Testis (tissue), 5 donors: ENCODE measurements at places on chromosomes 7 and 10. TPM values are rescaled to one million over a fixed set of nuclear protein-coding genes. Genes with fewer than 3 reads are reported as not detected.

GRCh38 chr7:99493823-99494222, 6.3 kb downstream of the ZNF394 start:
- H3K27ac ChIP-seq, result no peak overlapping the region
- peaks cover 4% of the 10 kb centered on the region for H3K36me3 ChIP-seq
- no peak overlapping the region for H3K4me3 ChIP-seq
- peaks cover 10% of the 10 kb centered on the region for H3K4me1 ChIP-seq
- no peaks in the 10 kb centered on the region for H3K27me3 ChIP-seq

GRCh38 chr10:79491143-79491835, 21.0 kb upstream of the EIF5AL1 start:
- peaks cover 9% of the 10 kb centered on the region for H3K4me1 ChIP-seq
- H3K4me3 ChIP-seq, result no peak overlapping the region
- no peaks in the 10 kb centered on the region for H3K36me3 ChIP-seq
- no peak for DNase-seq
- no peaks in the 10 kb centered on the region for H3K27me3 ChIP-seq

DNA sequence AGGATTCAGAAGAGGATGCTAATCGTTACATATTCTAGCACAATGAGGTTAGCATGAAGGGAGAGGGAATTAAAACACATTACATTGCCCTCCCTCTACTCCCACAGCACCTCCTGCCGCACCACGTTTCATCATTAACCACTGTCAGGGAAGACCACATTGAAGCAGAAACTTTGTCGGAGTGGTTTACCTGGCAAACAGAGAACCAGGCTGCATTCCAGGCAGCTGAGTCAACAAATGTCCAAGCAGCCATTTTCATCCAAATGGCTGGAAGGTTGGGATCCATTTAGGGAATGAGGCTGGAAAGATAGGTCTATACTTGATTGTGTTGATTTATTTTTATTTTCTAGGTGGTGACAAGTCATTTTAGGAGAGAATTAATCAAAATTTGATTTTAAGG, 273.6 kb downstream of the DYNC1I1 start:
- H3K36me3 ChIP-seq, result no peaks in the 10 kb centered on the region
- no peaks in the 10 kb centered on the region for H3K4me1 ChIP-seq
- no peaks in the 10 kb centered on the region for H3K27me3 ChIP-seq
- no peak for DNase-seq

GRCh38 chr10:12539350-12540164, 190.2 kb downstream of the CAMK1D start:
- no peaks in the 10 kb centered on the region for H3K27me3 ChIP-seq
- peak; percentile 32 for DNase-seq
- H3K27ac ChIP-seq, result peak overlapping the region; percentile 42

GRCh38 chr10:118957966-118958365, 71.5 kb upstream of the NANOS1 start:
- H3K4me1 ChIP-seq, result peaks cover 24% of the 10 kb centered on the region
- H3K36me3 ChIP-seq, result no peaks in the 10 kb centered on the region
- peak; percentile 10 for DNase-seq
- H3K4me3 ChIP-seq, result no peak overlapping the region

DNA sequence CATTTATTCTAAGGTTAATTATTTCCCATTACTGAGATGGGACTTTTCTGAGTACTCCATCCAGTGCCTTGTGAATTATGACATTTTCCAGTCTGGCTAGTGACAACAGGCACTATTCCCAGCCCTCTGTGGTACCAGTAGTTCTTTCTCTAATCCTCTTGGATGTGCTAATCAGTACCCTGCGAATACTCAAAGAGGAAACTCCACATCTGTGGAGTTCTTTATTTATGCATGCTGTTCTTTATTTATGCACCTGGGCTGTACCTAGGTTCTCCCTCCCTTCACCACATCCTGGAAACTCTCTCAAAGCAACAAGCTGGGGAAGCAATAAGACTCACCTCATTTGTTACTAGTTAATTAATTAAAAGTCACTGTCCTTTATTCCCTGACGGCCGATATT, 83.5 kb downstream of the TSPAN12 start:
- H3K27ac ChIP-seq, result no peak overlapping the region
- no peak for DNase-seq
- no peaks in the 10 kb centered on the region for H3K36me3 ChIP-seq
- no peak overlapping the region for H3K4me3 ChIP-seq
- no peaks in the 10 kb centered on the region for H3K27me3 ChIP-seq

DNA sequence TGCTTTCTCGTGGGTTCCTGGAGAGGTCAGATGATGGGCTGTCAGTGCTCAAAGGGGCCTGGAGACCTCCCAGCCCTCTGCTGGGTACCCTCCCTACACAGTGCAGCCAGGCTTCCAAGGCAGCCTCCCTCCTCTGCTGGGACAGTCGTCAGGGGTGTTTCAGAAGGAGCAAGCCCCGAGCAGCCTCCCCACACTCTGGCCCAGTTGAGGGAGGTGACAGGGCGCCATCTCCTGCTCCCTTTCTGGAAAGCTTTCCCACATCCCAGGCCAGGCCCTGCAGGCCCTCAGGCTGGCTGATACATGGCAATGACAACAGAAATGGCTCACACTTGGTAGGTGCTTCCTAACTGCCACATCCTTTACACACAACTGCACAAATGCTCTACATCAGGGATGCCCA, 32.1 kb downstream of the KCNMA1 start:
- H3K36me3 ChIP-seq, result no peaks in the 10 kb centered on the region
- H3K27ac ChIP-seq, result no peak overlapping the region
- H3K4me1 ChIP-seq, result no peaks in the 10 kb centered on the region
- DNase-seq, result no peak
- no peaks in the 10 kb centered on the region for H3K27me3 ChIP-seq

DNA sequence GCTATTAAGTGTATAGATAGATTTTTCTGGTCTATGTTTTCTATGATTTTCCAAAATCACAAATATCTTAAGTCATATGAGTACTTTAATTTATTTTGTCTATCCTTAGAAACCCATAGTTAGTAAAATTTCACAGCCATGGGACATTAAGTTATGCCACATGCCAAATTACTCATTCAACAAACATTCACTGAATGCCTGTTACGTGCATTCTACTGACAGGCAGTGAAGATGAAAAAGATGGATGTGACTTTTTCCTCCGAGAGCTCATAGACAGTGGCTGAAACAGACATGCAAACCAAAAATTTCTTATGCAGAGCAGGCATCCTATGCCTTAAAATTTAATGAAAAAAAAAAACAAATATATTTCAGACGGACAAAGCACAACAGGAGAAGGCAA, 84.9 kb downstream of the CHRM2 start:
- H3K36me3 ChIP-seq, result no peaks in the 10 kb centered on the region
- H3K4me1 ChIP-seq, result no peaks in the 10 kb centered on the region
- DNase-seq, result no peak
- no peak overlapping the region for H3K4me3 ChIP-seq

- no peaks in the 10 kb centered on the region for H3K4me1 ChIP-seq
- H3K4me3 ChIP-seq, result no peak overlapping the region
- no peak overlapping the region for H3K27ac ChIP-seq
- no peaks in the 10 kb centered on the region for H3K27me3 ChIP-seq
Measured at GRCh38 chr10:121796342-121796741, 131.5 kb downstream of the ATE1 start.

DNA sequence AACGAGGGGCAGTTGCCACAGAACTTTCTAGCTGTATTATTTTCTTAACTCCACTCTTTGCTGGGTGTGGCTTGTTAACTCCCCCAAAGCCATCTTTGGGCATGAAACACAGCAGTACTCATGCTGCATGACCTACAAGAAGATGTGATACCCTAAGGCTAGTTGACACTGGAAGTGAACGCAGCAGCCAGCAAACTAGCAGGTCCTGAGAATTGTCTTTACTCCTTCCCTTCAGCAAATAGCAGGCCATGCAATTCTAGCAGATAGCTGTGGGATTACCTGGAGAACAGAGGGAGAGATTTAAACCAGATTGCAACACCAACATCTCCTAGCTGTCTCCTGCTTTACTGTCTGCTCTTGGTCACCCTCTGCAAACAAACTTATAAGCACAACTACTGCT, 688.0 kb upstream of the ZWINT start:
- H3K4me1 ChIP-seq, result no peaks in the 10 kb centered on the region
- no peaks in the 10 kb centered on the region for H3K27me3 ChIP-seq
- H3K4me3 ChIP-seq, result no peak overlapping the region
- H3K36me3 ChIP-seq, result no peaks in the 10 kb centered on the region
- H3K27ac ChIP-seq, result no peak overlapping the region

DNA sequence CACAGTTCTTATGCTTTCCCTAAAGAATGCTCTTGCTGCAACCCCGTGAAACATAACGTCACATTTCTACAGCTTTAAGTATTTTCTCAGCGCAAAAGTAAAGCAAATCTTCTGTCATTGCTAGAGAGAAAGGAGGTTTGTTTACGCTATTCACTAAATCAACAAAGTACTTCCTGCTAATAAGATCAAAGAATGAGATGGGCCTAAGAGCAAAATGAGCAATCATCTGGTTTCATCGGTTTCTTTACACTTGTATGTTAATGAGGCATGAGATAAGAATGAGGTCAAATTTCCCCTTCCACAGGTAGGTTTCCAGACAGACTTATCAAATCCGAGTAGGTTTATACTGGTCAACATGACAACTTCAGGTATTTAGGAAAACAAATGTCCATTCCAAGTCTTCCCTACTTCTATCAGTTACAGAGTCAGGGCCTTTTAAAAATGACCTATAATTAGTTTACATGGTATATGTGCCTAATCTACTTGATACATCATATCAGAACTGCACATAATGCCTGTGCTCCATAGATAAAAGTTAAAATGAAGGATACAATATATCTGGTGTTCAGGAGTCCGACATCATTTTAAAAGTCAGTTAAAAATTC, 8.4 kb downstream of the USP6NL start:
- H3K27me3 ChIP-seq, result no peaks in the 10 kb centered on the region
- no peak for DNase-seq
- H3K27ac ChIP-seq, result no peak overlapping the region
- H3K36me3 ChIP-seq, result no peaks in the 10 kb centered on the region
- H3K4me1 ChIP-seq, result peaks cover 3% of the 10 kb centered on the region

GRCh38 chr7:48107926-48108472, 18.9 kb downstream of the UPP1 start:
- DNase-seq, result no peak
- no peaks in the 10 kb centered on the region for H3K27me3 ChIP-seq
- no peak overlapping the region for H3K27ac ChIP-seq
- H3K4me1 ChIP-seq, result peaks cover 4% of the 10 kb centered on the region
- no peaks in the 10 kb centered on the region for H3K36me3 ChIP-seq

DNA sequence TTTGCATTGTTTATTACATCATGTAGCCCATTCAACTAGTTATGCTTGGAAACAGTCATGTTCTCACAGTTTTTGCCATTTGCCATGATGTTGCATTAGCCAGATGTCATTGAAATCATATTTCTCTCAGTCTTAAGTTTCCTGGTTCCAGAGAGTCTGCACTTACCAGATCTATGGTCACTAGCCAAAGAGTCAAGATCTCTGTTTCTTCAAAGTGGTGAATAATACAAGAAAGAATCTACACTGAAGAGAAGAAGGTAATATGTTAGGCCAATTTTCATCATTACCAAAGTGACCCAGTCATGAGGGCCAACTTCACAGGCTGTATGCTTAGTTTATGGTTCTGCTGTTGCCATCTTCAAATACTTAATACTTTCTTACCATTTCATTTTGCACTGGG, 89.0 kb upstream of the PHYHIPL start:
- no peak overlapping the region for H3K4me3 ChIP-seq
- no peaks in the 10 kb centered on the region for H3K36me3 ChIP-seq
- H3K27ac ChIP-seq, result no peak overlapping the region
- DNase-seq, result no peak

- H3K4me3 ChIP-seq, result peak overlapping the region; percentile 96
- H3K4me1 ChIP-seq, result peaks cover 6% of the 10 kb centered on the region
- peak overlapping the region; percentile 99 for H3K27ac ChIP-seq
- DNase-seq, result peak; percentile 99
Measured at GRCh38 chr10:50621968-50622705, 1.6 kb downstream of the SGMS1 start.

- H3K36me3 ChIP-seq, result no peaks in the 10 kb centered on the region
- H3K27ac ChIP-seq, result peak overlapping the region; percentile 62
- DNase-seq, result peak; percentile 87
- H3K4me1 ChIP-seq, result peaks cover 9% of the 10 kb centered on the region
Measured at GRCh38 chr10:61897671-61898434, 3.6 kb upstream of the ARID5B start.

DNA sequence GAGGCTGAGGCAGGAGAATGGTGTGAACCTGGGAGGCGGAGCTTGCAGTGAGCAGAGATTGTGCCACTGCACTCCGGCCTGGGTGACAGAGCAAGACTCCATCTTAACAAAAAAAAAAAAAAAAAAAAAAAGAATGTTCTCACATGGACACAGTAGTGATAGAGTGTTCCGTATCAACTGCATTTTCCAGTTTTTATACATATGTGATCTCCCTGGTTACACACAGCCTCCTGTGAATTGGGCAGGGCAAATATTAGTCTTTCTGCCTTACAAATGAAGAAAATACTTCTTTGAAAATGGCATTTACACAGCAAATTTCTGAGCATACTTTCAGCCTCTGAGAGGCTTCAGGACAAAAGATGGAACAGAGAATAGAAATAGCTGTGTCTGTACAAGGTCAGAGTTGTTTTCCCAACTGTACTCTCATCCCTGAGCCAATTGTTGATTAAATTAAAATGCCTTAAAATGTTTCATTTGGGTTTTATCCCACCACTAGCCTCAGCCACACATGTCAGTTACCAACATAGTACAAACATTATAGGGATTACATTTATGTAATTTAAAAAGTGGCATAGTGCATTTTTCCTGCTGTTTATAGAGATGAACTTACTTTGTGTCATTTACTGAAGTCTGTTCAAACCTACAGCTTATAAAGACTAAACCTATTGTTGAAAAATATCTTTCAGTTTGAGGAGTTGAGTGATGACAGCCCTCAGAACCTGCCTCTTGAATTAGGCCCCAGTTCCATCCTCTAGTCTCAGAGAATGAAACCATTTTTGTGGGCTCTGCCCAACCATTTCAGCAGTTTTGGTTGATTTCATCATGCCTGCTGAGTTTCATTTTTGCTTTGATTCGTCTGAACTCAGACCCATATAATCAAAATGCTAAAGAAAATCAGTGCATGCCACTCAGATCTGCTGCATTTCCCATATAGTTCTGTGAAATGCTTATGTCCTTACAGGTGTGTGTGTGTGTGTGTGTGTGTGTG, 609.4 kb upstream of the C7orf33 start:
- no peaks in the 10 kb centered on the region for H3K27me3 ChIP-seq
- H3K4me1 ChIP-seq, result no peaks in the 10 kb centered on the region
- H3K36me3 ChIP-seq, result no peaks in the 10 kb centered on the region
- H3K27ac ChIP-seq, result no peak overlapping the region
- no peak for DNase-seq

DNA sequence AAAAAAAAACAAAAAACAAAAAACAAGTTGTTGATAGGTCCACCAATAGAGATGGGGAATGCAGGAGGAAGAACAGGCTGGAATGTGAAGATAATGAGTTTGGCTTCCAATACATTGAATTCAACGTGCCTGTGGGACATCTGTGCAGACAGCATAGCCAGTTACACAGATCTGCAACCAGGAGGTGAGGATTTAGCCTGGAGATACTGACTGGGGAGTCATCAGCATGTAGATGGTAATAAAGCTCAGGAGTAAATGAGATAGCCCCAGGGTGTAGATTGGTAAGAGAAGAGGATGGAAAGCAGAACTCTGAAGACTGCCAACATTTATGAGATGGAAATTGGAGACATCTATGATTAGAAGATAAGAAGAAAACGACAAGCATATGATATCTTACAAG, 4.7 kb upstream of the TRIM8 start:
- H3K4me1 ChIP-seq, result peaks cover 12% of the 10 kb centered on the region
- H3K4me3 ChIP-seq, result no peak overlapping the region
- no peaks in the 10 kb centered on the region for H3K36me3 ChIP-seq
- no peaks in the 10 kb centered on the region for H3K27me3 ChIP-seq

Gene ATP6V0A4
- total RNA-seq, result 1.8 TPM

Gene FFAR4
- total RNA-seq, result 0.55 TPM

Gene PIP
- total RNA-seq, result not detected

Gene KCNH2
- total RNA-seq, result 247 TPM

Gene HSPA12A
- total RNA-seq, result 28.4 TPM

Gene VENTX
- 2.2 TPM for total RNA-seq

Gene KNDC1
- total RNA-seq, result 19.8 TPM

Gene ACTR3C
- total RNA-seq, result 13.0 TPM

Gene XPNPEP1
- total RNA-seq, result 118 TPM

Gene VSTM4
- 26.0 TPM for total RNA-seq
